SJSA1 (cell line): ENCODE measurements at places on chromosomes 5 and 9.

DNA sequence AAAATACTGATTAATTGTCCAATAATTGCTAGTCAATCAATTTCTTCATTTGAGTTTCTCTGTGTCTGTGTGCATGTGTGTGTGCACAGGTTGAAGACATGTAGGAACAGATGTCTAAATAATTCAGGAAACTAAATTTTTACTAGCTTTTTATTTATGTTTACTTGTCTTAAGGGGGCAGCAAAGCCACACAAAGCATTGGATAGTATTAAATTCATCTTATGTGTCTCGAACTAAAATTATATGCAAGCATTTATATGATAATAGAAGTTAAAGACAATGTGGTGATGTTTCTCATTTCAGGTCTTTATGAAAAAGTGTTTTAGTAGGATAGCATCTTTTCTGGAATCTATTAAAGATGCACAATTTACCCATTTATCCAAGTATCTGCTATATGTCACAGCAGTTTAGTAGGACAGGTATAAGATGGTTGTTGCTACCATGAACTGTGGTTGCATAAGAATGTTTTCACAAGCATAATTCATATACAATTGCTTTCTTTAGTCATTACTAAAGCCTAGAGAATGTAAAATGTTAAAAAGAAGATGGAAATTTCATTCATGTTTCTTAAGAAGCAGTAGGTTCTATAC, 784.6 kb upstream of the NUDT12 start:
- no peak for DNase-seq

GRCh38 chr5:142680605-142681259, 5.2 kb downstream of the FGF1 start:
- peak; percentile 54 for DNase-seq

DNA sequence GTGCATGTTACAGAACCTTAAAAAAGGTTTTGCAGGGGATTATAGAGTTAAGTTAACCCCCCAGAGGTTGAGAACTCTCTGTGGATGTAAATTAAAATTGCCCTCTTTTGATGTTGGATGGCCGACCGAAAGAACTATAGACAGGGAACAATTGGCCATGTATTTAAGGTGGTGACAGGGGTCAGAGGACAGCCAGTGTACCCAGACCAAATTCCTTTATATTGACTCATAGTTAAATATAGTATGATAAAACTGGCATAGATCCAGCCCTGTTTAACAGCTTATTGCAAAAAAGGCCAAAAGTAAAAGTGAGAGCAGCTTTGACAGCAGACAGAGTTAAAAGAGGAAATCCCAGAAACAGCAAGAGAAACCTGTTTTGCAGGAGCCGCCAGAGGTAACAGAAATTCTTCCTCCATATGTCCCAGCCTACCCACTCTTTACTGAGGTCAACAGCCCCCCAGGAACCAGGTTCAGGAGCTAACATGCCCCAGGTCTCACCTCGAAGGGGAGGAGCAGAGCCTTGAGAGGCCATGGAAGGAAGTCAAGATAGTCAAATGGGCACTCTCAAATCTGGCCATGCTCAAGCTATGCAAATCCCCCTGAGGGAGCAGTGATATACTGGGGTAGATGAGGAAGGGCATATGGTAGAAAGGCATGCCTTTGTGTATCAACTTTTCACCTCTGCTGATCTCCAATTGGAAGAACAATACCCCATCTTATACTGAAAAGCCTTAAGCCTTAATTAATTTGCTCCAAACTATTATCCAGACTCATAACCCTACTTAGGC, 156.4 kb upstream of the COX7C start:
- DNase-seq = no peak

DNA sequence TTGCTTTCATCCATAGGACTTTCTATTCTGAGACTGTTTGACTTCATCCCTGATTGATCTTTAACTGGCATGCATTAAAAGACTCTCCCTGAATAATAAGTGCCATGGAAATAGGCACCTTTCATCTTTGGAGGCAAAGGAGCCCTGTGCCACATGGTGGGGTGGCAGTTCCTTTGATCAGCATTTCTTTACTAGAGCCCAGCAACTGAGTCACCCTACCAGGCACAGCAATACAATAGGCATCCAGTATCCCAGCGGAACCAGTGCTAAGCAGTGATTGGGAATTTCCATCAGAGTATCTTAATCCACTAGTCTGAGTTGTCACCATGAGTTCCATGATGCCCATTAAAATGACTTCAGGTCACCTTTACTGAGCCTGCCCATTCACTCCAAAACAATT, 476.1 kb upstream of the MPDZ start:
- DNase-seq = no peak

DNA sequence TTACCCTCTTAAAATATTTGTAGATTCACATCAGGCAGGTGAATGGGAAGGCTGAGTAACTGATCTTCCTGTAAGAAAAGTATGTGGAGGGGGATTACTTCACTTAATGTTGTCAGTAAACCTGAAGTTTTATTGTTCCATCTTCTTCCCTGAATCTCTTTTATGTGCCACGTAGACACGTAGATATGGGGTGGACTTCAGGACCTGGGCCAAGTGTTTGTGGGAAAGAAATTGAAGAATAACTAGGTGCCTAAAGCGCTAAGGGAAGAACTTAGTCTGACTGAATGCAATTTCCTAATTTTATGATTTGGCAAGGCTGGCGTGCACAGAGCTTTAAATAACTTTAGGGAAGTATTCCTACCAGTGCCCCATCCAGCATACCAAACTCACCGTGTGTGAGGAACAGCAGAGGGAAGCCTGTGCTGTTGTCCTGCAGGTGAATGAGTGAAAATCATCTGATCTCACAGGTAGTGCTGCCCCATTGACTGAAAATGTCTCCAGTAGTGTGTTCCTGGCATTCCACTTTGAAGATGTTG, 323.4 kb downstream of the KDM4C start:
- DNase-seq = no peak

GRCh38 chr5:31648326-31648725, 9.4 kb downstream of the PDZD2 start:
- no peak for DNase-seq

DNA sequence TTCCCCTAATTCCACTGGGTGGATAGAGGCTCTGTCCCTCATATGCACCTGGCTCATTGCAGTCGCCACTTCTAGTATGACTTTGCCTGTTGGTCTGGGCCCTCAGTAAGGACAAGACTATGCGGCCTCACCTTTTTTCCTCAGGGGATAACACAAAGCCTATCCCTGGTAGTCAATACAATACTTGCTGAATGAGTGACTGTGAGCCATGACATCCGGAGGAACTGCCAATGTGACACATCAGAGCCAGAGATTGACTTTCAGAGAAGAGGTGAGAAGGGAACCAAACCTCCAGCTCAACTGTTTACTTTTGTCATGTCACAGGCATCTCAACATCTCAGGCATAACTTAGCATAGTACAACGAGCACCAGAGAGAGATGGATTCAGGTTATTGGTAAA, 371.3 kb downstream of the DMRT2 start:
- DNase-seq = no peak

- DNase-seq = no peak
These were observed 421.4 kb upstream of the DAB2 start for GRCh38 chr5:39846144-39846543.

GRCh38 chr5:29218138-29218537, 1975.3 kb upstream of the CDH6 start:
- DNase-seq = no peak

DNA sequence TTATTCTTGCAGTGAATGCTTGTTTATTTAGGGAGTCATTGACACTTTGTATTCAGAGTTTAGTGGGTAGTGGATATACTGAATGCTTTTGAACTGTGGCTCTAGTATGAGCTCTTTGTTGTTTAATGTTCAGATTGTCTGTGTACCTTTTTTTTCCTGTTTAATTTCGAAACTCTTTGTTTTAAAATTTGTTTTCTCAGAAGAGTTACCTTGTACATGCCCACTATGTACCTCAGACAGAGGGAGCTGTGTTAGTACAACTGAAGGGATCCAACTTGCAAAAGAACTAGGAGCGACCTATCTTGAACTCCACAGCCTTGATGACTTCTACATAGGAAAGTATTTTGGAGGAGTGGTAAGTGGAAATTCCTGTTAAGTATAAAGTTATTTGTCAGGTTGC, 17.0 kb downstream of the RHOBTB3 start:
- DNase-seq = no peak

DNA sequence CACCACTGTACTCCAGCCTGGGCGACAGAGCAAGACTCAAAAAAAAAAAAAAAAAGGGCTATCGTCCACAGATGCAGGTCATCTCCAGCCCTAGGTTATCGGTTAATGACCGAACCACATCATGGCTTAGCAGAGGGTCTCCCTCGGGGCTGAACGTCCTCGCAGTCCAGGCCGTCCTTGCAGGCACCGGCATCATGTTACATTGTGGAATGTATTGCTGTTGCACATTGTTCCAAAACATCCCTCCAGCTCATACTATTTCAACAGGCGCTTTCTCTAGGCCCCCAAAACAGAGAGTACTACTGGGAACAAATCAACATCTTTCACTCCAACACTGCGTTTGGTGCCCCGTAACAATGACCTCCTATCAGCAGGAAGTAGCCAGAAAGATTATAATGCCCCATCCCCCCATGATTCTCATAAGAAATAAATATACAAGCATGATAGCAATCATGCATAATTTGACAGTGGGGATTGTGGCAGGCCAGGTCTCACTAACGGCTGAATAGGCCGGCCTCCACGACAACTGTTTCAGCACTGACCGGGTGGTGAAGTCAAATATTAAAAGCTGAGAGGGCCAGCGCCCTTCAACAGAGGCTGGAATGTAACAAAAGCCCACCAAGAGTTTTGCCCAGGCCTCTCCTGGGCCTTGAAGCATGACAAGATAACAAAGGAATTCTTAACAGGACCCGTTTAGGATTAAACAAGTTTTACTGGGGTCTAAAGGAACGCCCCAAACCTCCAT, 1.1 kb upstream of the LCN9 start:
- no peak for DNase-seq

DNA sequence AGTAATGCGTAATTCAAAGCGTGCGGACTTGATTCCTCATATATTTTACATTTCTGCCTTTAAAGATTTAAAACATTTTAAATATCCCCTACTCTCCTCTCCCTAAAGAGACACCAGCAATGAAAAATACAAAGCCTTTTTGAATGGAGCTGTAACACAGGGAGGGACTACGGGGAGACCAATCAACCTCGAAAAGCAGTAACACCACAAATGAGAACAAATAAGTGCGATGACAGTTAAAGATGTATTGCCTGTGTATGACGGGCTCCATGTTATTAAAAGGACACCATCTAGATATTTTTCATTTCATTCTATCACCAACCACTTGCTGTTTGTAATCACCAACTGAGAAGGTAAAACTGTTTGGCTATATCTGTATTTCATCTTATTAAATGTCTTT, 230.3 kb upstream of the TBCA start:
- no peak for DNase-seq

- no peak for DNase-seq
These were observed 7.5 kb upstream of the RALGPS1 start for GRCh38 chr9:126907058-126907457.

DNA sequence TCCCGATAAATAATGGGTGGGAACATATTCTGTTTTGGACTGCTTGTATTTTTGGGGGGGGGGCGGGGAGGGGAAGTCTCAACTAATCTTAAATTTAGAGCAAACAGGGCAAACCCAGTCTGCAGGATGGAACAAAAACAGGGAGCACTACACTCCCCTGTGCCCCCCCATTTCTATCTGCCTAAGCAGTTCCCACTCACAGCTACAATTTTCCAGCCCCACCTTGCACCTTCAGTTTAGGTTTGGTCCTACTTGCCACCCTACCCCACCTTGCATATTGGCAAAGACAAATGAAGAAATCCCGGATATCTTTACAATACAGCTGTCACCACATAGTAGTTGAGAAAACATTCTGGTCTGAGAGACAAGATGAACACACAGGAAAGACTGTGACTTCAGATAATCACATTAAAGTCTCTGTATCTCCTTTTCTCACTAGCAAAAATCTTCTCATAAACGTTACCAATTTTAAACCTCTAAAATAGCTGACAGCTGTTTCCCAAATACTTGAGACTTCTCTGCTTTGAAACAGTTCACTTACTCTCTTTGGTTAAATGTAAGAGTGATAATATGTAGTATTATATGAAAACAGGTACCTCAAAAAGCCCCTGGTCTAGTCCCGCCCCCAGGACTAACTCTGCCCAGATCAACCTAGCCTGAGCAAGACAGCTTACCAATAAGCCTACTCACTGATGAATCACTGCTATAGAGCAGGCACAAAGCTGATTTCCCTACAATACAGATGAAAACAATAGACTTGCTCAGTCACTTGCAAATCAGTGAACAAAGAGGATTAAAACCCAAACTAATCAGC, 5.2 kb upstream of the RAPGEF6 start:
- DNase-seq = no peak

- peak; percentile 61 for DNase-seq
These were observed 182.3 kb upstream of the MAP1B start for GRCh38 chr5:71924980-71925379.

DNA sequence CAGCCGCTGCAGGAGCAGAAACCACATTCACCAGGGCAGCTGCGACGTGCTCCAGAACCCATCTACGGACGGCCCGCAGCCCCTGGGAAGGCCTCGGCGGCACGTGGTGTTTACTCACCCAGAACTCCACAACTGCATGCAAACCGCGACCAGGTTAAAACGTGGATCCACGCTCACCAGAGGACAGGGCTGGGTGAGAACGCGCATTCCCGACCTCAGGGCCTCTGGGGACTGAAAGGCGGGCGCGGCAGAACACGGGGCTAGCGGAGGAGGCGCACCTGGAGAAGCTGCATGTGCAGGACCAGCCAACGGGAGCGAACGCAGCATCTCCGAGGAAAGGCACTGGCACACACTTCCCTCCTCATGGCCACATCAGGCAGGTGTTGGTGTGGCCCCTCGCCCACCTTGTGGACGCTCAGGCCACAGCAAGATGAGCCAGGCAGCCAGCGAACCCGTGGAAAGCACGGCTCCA, 24.0 kb upstream of the CAMSAP1 start:
- DNase-seq = no peak

DNA sequence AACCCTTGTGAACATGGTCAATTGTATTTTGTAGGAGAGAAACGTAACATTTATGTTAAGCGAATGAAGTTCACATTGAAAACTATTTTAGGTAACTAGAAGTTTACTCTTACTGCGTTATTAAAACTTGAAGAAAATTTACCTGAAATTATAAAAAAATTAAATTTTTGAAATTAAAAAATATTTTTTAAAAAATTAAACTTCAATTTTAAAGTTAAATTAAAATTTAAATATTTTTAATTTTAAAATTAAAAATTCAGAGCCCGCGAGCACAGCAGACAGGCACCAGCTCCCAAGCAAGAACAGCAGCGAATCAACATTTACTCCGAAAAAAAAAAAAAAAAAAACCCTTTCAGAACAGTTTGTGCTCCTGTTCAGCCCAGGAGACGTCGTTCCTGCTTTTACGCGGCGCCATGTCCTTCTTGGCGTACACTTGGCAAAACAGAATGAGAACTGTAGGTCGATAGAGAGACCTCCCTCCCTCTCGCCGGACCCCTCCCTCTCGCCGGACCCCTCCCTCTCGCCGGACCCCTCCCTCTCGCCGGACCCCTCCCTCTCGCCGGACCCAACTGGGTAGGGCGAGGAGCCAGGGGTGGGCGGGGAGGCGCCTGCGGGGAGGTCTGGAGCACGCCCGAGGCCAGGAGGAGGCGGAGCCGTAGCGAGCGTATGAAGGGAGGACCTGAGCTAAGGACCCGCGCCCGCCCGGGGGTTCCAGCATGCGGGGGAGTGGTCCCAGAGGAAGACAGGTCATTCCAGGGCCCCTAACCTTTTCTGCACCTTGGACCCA, 235.8 kb downstream of the ROR2 start:
- no peak for DNase-seq

GRCh38 chr5:32840606-32841005, 129.5 kb downstream of the NPR3 start:
- no peak for DNase-seq

GRCh38 chr5:116419258-116419657, 155.4 kb downstream of the SEMA6A start:
- no peak for DNase-seq

- DNase-seq = peak; percentile 61
These were observed 815 bp downstream of the ANXA6 start for GRCh38 chr5:151156507-151157420.
